Stimulated activated CD8-positive, alpha-beta memory T cell treated with anti-CD3 and anti-CD28 coated beads, Interleukin-15, amount 100 ng/mL, for 4 hours (primary cell): ENCODE measurements at places on chromosomes 2 and 18.

- DNase-seq = no peak
Observed at GRCh38 chr18:52288403-52289004, 51.5 kb upstream of the DCC start.

- no peak for DNase-seq
Observed at GRCh38 chr2:129957891-129958290, 21.6 kb upstream of the RAB6C start.

DNA sequence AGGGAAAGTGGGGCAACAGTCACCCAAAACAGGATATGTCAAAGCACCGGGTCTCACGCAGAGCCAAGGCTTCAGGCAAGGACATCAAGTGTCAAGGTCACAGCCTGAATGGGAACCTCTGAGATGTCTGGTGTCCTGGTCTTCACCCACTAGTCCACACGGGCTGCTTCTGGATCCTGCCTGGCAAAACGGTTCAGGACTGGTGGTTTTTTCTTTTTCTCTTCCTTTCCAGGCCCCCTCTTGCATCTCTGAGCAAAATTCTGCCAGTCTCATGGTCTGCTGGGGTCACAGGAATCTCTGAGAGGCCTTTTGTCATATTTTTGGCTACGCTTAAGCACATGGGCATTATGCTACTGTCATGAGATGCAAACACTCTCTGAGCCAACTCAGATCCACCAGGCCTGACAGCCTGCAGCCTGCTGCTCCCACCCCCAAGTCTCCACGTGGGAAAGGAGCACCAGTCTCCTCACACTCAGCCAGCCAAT, 518.2 kb upstream of the ZEB2 start:
- no peak for DNase-seq

DNA sequence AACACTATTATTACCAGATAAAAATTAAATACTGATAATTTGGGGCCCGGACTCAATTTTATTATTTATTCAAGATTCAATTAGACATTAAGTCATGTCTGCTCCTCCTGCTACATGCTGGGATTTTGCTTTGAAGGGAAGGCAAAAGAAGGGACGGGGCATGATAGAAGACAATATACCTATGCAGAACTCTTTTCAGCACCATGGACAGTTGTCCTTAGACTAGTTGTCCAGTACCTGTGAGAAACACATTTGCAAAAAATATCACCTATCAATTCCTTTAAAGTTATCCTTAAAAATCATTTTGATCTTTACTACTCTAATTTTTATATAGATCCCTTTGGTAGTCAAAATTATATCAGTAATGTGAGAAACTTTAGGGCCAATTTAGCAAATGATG, 100.2 kb upstream of the SULT1C3 start:
- no peak for DNase-seq

GRCh38 chr2:166665991-166666940, 172.2 kb upstream of the SCN7A start:
- no peak for DNase-seq

DNA sequence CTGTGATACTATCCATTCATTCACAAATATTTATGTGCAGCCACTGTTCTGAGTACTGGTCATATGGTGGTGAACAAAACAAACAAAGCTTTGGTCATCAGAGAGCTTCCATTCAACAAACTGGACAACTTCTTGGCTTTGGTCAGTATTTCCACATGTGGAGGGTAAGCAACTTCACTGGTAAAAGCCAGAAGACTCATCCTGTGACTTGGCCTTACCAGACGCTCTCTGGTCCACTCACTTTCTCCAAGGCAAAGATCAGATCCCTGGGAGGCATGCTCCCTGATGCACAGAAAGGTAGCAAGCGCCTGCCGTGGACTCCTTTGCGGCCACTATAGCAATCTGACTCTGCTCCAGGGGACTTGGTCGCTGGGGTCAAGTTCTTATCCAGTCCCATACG, 179.5 kb downstream of the EN1 start:
- DNase-seq = no peak

GRCh38 chr2:108918941-108919341, 70.1 kb downstream of the EDAR start:
- no peak for DNase-seq

DNA sequence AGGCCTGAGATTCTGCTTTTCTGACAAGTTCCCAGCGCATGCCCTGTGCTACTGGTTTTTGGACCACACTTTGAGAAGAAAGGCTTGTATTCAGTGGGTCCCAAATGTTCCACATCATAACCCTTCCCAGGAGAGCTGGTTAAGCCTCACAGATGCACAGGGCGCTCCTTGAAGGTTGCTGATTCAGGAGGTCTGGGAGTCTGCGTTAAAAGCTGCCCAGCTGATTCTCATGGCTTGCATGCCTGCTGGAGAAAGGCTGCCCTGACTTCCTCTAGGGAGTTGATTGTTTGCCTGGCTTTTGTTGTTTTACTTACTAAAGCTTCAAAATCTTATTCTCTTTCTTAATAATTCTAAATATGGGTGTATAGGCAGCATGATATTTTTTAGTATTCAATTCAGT, 20.7 kb downstream of the CRYGD start:
- no peak for DNase-seq

DNA sequence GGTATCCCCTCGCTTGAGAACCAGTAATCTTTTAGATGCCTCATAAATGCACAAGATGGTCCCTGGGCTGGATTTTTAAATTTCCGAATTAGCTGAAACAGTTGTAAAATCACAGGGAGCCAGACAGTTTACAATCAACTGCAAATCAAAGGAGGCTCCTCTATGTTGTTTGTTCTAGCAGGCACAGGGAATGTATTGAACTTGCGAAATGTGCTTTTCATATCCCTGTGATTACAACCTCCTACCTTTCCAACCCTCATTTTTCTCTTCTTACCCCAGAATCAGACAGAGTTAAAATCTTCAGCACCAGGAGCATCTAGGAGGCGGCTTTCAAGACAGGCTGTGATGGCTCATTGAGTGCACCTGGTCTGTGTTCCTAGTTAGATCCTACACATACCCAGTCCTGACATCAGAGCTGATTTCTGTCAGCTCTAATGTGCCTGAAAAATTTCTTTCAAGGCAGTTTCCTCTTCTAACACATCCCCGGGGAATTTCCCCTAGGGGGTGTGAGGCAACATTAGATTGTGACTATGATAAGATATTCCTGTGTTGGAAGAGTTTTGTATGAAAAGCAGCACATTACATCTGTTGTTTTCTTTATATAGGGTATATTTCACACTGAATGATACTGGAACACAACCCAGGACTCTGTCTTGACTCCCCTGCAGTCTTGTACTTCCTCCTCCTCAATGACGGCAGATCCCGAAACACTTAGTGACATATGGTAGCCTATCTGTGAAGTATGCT, 17.9 kb upstream of the CAVIN2 start:
- no peak for DNase-seq

DNA sequence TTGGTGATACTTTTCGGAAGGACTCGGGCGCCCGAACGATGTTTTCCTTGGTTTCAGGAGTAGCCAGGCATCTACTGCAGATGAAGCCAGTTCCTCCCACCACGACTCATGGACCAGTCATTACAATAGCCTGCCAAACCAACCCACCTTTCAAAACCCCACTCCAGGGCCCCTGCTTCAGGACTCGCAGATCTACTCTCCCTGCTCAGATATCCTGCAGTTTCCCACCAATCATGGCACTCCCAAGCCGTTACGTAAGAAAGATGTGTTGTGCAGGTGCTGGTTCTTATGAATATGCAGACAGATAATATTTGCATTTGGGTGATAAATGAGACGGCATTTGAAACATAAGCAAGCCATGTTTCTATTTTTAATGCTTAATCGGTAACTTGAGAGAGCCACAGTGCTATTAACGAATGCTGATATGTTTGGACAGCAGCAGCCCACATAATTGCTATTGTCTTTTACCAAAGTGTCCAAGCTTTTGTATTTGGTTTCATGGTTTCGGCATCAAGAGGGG, 3.5 kb upstream of the CYS1 start:
- no peak for DNase-seq

- DNase-seq = no peak
Observed at GRCh38 chr2:84807063-84807485, 73.8 kb downstream of the TRABD2A start.

- no peak for DNase-seq
Observed at GRCh38 chr18:47175283-47175897, 774 bp downstream of the IER3IP1 start.

DNA sequence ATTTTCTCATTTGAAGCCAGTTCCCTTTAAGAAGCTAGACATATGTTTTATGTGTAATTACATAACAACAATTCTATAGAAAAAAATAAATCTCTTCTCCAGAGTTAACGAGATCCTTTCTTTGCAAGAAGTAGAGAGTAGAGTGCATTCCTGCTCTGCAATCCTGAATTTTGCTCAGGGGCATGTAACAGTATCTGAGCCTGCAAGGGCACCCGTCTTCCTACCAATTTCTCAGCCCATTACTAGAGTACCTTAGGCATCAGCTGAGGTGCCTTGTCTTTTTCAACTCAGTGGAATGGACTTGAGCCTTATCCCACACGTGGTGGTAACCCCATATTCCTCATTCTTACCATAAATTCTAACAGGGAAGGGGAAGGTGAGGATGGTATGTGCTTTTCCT, 205.9 kb downstream of the IKZF2 start:
- DNase-seq = no peak

- no peak for DNase-seq
Observed at GRCh38 chr18:57438743-57439608, 3.8 kb downstream of the ONECUT2 start.

- DNase-seq = no peak
Observed at GRCh38 chr18:11586896-11587295, 22.5 kb upstream of the SLC35G4 start.

- no peak for DNase-seq
Observed at GRCh38 chr2:30178618-30179434, 32.0 kb downstream of the YPEL5 start.
